Activated gamma-delta T cell treated with Interleukin-2 at 50 U/mL for 16 hours (primary cell): ENCODE measurements at places on chromosomes 2 and 18.

DNA sequence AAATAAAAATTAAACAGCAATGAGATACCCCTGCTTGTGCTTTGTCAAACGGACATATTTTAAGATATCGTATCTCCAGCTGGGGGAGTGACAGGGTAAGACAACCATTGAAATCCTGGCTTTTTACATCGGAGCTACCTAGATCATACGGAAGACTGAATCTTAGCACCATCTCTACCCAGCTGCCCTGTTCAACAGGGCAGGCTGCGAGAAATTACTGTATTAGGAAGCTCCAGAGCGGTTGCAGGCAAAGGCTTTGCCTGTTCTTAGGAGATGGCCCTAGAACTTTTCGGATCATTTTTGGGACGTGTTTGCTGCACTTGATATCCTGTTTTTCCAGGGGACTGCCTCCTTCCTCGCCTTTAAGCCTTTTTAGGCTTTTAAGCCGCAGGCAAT is 2.0 kb upstream of the PRKCE start:
- DNase-seq = no peak

DNA sequence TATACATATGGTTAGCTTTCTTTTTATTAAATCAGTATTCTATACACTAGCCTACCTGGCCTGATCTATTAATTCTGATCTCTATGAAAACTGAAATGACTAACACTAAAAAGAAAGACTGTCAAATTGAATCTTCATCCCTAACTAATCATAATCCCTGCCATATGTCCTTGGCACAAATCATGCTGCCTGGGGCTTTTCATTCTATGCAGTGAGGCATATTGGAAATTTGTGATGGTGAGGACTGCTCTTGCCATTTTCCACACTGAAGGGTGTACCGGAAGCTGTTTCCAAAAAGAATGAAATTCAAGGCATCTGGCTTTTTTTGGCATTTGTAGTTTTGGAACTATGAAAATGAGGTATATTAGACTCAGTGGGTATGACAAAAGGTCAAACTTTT is 39.7 kb downstream of the RAPGEF4 start:
- DNase-seq = no peak

DNA sequence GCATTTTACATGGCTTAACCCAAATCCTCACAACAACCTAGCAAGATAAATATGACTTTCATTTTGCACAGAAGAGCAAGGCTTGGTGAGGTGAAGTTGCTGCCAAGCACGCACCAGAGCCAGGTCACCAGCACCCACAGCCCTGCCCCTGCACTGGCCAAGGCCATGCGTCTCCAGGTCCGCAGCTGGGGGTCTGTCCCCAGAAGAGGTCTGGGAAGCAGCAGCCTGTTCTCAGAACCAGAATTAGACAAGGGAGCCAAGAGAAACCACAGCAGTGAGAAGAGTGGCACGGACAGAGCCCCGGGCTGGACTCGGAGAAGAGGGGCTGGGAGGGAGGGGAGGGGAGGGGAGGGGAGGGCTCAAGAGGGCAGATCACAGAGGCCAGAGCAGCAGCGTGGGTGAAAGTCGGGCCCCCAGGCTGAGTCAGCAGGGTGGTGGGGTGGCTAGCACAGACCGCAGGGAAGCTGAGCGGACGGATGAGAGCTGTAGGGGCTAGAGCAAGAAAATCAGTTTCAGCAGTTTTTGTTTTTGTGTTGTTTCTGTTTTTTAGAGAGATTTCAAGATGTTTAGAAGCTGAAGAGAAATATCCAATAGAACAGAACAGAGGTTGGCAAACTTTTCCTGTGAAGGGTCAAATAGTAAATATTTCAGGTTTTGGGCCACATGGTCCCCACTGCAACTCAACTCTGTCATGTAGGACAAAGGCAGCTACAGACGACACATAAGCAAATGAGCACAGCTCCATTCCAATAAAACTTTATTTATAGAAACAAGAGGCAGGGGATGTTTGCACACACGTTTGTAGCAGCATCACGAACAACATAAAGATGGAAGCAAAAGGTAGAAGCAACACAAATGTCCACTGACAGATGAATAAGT is 7.4 kb upstream of the MTERF4 start:
- DNase-seq = no peak

DNA sequence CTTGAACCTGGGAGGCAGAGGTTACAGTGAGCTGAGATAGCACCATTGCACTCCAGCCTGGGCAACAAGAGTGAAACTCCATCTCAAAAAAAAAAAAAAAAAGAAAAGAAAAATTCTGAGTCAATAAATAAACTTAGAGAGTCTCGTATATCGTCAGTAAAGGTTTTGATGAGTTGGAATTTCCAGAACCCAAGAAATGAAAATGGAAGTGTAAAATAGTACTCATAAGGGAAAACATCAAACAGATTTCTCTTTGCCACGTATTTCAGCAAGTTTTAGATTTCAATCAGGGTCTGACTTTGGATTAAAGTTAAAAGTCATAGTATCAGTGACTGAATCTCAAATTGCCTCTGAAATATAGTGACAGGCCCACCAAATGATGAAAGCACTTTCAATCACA is 71.4 kb upstream of the SPOPL start:
- no peak for DNase-seq

DNA sequence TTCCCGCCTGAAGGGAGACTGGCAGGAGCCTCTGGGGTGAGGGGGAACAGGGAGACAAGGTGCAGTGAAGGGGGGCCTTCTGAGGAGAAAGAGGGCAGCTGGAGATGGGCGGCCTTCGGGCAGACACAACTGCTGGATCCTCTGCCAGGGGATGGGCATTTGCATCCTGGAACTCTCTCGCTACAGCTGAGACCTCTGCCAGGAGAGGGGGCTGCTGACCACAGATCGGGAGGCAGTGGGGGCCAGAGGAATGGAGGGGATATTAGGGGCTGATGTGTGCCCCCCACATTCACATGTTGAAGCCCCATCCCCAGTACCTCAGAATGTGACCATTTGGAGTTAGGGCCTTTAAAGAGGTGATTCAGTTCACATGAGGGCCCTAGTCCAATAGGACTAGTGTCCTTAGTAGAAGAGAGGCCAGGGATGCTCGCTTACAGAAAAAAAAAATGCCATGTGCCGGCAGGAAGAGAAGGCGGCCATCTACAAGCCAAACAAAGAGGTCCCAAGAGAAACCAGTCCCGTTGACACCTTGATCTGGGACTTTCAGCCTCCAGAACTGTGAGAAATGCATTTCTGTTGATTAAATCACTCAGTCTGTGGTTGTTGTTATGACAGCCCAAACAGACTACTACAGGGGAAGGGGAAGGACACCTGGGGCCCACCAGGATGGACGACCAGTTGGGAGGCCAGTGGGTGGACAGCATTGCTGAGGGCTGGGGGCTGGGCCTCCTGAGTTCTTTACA is 50.0 kb downstream of the TRABD2A start:
- no peak for DNase-seq

DNA sequence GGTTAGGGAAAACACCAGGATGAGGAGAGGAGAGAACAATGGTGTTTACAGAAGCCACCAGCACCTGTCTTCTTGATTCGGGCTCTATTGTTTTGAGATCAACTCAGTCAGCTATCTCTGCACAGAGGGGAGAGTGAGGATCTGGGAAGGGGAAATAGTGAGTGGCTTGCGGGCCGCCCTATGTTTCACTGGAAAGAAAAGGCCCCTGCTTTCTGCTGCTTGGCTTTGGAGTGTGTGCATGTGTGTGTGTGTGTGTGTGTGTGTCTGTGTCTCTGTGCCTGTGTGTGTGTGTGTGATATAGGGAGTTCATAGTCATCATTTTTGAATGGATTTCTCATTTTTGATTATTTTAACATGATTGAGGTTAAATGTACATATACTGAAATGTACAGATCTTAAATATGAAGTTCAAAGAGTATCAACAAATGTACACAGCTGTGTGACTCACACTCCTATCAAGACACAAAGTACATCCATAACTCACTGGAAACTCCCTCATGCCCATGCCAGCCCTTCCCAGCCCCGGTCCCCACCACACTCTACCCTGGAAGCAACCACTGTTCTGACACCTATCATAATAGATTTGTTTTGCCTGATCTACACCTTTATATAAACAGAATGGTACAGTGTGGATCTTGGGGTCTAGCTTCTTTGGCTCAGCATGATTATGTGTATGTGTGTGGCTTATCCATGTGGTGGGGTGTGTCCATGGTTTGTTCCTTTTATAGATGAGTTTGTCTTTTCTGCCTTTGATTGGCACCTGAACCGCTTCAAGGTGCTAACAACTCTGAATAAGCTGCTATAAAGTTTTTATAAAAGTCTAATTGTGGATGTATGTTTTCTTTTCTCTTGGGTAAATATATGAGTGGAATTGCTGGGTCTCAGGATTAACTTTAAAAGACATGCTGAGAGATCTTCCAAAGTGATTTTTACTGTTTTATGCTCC is 258.3 kb downstream of the SETBP1 start:
- no peak for DNase-seq

GRCh38 chr2:46521215-46521683 is 41.9 kb downstream of the TMEM247 start:
- no peak for DNase-seq

- DNase-seq = no peak
Measured at GRCh38 chr2:45072862-45073237, 63.6 kb upstream of the SIX2 start.

DNA sequence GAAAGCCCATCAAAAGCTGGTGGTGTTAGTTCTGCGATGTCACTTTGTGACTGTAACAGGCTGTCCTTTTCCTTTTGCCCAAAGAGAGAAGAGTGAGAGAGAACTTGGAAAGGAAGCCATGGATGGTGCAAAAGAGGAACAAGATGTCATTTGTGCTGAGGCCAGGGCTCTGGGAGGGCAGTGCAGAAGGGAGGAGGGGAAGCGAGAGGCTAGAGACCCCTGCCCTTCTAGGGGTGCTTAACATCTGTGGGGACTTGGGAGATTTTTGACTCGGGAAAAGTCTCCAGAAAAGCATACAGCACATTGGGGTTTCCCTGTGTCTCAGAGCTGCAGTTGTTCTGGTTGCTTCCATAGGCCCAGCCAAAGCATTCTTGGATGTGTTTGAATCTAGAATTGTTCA is 49.6 kb downstream of the ZBTB7C start:
- DNase-seq = no peak
